ENCODE measurements at places on chromosomes 13 and 19.

DNA sequence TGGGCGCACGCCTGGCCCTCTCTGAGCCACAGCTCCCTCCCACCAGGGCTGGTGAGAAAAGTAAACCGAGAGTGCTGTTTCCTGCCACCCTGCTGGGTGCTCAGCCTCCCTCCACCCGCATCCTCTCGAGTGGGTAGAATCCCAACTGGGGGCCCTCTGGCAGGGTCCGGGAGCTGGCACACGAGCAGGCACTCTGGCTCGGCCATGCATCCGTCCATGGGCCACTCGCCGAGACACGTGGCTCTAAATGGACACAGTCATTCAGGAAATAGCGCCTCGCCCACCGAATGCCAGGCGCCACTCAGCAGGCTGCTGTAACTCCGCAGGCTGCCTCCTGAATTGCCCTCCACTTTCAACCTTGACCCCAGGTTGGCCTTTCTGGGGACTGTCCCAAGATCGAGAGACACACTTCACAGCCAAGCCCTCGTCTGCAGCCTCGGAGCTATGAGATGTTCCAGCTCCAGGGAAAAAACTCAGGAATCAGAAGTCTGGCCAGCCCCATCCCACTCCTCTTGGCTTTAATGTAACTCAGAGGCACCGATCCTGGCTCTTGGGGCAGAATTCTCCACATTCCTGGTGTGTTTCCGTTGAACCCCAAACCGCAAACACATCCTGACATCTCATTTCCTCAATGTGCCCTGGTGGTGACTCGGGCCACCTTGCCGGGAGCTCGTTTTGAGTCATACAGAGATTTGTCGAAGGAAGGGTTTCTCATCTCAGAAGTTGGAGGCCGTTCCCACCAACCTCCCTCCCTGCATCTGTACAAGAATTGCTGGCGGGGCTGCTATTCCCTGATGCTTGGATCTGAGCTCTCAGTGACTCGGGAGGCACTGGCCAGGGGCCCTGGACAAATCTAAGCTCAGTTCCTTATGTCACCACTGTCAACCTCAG is 14.1 kb downstream of the KLF2 start:
- peak; percentile 61 for DNase-seq

- no peak for DNase-seq
Observed at GRCh38 chr19:1274852-1275259, 474 bp upstream of the FAM174C start.

DNA sequence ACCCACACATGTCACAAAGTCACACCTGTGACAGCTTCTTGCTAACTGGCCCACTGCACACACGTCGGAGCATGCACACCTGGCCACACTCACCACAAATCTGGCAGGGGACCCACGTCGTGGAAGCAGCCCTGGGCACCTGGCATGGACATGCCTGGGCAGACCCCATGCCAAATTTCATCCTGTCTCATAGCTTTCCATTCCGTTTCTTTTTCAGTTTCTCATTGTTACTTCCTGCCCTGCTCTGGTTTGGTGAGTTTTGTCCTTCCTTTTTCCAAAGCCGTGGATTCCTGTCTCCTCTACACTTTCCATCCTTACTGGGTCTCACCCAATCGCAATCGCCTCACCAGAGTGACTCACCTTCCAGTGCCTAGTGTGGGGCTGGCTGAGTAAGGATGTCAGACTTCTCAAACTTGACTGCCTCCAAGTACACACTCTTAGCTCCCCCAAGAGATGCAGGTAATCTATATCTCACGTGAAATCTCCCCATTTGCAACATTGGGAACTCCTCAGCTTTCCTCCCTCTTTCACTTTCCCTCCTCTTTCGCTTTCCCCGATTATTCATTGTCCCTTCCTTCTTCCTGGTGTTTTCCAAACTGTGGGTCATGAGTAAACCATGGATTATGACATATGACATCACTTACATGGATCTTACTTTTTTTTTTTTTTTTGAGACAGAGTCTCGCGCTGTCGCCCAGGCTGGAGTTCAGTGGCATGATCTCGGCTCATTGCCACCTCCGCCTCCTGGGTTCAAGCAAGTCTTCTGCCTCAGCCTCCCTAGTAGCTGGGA is 1.6 kb upstream of the BBC3 start:
- DNase-seq: no peak

DNA sequence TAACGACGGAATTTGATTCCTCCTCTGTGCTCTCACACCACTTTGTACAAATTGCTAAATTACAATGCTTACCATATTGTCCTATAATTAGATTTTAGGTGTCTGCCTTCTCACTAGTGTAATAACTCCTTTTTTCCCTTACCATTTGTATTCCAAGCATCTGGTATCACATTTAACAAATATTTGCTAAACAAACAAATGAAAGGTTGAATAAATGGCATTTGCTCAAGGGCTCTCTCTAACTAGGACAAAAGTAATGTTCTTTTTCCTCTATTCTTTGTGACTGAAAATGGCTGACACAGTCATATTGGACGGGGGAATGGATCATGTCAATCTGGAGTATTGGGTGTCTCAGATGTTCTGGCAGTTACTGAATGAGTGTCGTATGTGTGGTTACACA is 99.7 kb downstream of the ENOX1 start:
- DNase-seq: no peak

DNA sequence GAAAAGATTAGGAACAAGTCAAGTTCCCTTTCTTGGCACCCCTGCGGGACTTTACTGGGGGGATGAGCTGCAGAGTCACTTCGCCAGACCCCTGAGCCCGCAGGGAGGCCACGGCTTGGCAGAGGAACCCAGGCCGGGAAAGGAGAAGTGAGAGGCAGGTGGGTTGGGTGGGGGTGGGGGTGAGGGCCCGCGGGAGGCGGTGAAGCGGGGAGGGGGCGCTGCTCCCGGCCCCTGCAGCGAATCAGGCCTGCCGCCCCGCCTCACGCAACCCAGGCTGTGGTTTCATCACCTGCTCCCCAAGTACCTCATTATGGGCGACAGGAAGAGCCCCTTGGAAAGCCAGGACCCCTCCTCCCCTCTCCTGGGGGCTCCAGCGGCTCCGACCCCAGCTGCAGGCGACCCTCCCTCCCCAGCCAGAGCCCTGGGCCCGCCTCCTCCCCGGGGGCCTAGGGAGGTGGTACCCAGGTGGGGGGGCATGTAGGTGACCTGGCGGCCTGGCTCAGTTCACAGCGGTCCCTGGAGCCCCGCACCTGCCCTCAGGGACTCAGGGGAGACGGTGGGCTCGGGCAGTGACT is 9.5 kb downstream of the MEF2B start:
- DNase-seq: no peak

DNA sequence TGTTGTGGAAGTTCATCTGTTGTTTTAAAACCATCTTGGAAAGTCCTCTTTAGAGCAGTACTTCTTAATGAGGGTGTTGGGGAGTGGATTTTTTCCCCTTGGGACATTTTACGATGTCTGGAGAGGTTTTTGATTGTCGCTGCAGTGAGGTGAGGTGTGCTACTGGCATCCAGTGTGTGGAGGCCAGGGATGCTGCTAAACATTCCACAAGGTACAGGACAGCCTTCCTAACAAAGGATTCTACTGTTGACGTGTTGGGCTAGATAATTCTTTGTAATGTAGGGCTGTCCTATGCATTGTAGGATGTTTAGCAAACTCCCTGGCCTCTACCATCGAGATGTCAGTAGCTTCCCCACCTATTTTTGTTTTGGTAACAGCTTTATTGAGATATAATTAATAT is 33.3 kb downstream of the NAA16 start:
- no peak for DNase-seq

- DNase-seq: no peak
Observed at GRCh38 chr13:18991060-18991459, 190.6 kb downstream of the TUBA3C start.

DNA sequence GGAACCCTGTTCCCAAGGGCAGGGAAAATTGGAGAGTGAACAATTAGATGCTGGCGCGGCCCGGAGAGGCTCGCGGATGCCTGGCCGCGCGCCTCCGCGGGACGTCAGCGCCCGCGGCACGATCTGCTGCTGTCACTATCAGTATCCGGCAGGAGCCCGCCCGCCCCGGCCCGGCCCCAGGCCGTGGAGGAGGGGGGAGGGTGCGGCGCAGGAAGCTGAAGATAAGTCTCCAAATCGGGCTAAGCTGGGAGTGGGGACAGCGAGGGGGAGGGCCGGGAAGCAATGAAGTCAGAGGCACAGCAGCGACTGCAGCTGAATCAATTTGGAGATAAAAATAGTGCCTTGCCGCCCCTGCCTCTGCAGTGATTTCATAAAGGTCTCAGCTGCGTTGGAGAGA is 441.5 kb upstream of the KLF12 start:
- peak; percentile 29 for DNase-seq

DNA sequence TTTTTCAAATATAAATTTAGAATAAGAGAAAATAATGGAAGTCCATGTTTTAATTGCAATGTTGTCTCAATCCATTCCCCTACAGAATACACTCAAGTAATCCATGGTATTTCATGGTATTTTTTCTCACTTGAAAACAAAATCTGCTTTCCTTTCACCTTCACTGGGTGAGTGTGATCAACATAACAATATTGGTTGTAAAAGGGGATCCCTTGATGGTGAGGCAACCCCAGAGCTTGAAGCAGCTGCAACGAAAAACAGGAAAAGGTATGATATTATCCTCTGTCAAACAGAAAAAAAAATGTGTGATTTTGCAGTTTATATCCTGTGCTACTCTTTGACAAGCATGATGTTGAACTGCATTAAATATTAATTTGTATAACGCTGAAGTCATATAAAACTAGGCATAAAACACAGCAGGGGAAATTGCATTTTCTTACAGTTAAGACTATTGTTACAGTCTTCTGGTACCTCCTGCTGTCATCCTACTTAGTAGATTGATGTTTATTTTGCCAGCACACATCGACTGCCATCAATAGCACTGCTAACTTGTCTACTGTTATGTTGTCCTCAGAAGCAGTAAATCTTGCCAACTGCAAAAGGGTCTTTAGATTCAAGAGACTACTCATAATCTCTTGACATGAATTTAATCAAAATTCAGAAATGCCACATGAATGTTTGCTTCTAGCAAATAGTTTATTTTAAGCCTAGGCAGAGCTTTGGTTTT is 373.1 kb upstream of the MIR17HG start:
- no peak for DNase-seq

GRCh38 chr13:88339271-88339741 is 668.1 kb downstream of the SLITRK5 start:
- DNase-seq: no peak

DNA sequence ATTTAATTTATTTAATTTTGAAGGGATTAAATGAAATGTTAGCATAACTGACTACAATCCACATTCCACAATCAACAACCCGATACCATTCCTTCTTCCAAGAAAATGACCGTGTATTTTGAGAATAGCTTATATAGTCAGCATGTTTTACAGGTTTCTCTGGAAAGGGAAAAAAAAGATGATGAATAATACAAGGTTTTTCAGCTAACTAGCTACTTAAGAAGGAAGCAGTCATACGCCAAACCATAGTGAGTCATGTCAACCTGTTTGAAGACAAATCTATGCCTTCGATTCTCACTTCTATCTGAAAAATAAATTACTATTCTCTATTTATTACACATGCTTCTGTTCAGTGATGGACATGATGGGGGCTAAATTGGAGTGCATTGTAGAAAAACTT is 258.6 kb downstream of the EFNB2 start:
- no peak for DNase-seq

DNA sequence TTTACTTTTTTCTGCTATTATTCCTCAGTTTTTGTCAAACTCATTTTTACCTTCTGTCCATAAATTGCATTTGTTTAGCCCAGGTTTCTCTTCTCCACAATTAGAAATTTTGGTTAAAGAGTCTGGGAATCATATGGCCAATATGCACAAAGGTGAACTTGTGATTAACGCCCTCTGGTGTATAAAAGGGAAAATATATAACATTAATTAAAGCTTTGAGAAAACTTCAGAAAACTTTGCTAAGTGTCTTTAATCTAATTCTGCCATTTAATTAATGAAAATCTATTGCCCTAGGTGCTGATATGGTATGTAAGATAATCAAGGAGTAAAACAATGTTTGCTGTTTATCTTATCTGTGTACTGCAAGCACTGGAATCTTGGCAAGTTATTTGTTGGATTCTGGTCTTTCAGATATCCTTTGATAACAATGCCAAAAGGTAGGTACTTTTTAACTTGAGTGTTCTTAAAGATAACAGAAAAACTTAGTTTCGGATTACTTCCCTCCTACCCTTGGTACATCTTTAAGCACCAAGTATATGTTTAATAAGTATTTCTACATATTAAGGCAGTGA is 402.6 kb downstream of the SUCLA2 start:
- DNase-seq: no peak

GRCh38 chr19:19043881-19044280 is 10.5 kb downstream of the ARMC6 start:
- no peak for DNase-seq

DNA sequence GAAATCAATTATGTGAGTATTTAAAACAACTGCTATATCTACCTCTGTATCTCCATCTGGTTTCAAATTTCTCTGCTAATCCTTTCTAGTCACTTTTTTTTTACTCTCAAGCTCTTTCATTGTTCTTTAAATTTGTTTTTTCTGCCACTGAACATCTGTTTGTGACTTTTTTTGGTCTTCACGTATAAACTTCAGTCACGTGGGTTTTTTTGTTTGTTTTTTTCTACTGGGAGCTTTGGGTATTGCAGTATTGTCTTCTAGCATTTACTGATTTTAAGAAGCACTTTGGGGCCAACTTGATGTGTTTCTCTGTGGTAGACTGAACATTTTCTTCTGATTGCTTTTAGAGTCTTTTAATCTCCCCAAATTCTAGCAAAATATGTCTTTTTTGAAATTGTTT is 262.6 kb upstream of the RXFP2 start:
- no peak for DNase-seq

GRCh38 chr19:1590641-1591397 is 1.8 kb downstream of the MBD3 start:
- peak; percentile 25 for DNase-seq

DNA sequence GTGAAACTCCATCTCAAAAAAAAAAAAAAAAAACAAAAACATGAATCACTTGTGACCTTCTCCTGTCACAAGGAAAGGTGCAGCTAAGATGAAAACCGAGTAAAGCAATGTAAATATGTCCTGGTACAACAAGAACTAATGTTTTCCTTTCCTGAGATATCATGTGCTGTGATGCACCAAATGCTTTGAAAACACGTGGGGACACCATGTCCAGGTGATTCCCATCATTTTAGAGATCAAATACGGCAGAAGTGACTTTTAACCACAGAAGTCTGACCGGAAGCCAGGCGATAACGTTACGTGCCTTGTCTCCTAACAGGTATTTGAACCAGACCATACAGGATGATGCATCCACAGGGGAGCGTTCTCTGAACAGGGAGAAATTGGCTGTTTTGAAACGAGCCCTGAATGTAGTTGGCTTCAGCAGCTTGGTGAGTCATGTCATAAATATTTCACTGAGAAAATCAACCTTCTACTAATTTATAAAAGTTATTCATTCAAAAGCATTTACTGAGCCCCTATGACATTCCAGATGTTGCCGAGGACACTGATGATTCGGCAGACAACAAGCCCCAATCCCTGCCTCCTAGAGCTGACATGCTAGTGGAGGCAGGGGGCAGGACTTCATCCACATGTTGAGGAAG is 328.1 kb downstream of the MYO16 start:
- DNase-seq: no peak

GRCh38 chr19:14400951-14401431 is 18.1 kb downstream of the DDX39A start:
- DNase-seq: no peak
